Fibroblast of villous mesenchyme (primary cell): ENCODE measurements at places on chromosomes 5 and 9. TPM values are rescaled to one million over a fixed set of nuclear protein-coding genes. Genes with fewer than 3 reads are reported as not detected.

Gene RAPGEF6
- total RNA-seq: 15.8 and 21.6 TPM in 2 replicates

Gene RFESD
- 1.6 and 2.6 TPM in 2 replicates for total RNA-seq

Gene NSG2
- total RNA-seq: under 0.01 TPM in 1 of 2 replicates, not detected in the other

Gene KIAA0825
- 4.8 and 9.5 TPM in 2 replicates for total RNA-seq

Gene SLC25A2
- under 0.01 and 0.64 TPM in 2 replicates for total RNA-seq

Gene PAX5
- not detected in 2 replicates for total RNA-seq

Gene ORM2
- total RNA-seq: not detected in 2 replicates

Gene CD274
- total RNA-seq: 10.3 and 12.1 TPM in 2 replicates

Gene ABCA1
- total RNA-seq: 88.3 and 132 TPM in 2 replicates

Gene PLCXD3
- 0.32 and 0.43 TPM in 2 replicates for total RNA-seq

Gene ZFP37
- total RNA-seq: 1.6 and 2.6 TPM in 2 replicates

Gene FRRS1L
- total RNA-seq: under 0.01 TPM in 1 of 2 replicates, not detected in the other

Gene HEMGN
- not detected in 2 replicates for total RNA-seq

Gene FAM78A
- under 0.01 and 0.43 TPM in 2 replicates for total RNA-seq

Gene TMC1
- under 0.01 and 1.3 TPM in 2 replicates for total RNA-seq

Gene CYSRT1
- under 0.01 and 0.64 TPM in 2 replicates for total RNA-seq

Gene AQP3
- total RNA-seq: 0.86 and 0.97 TPM in 2 replicates

Gene LCN10
- total RNA-seq: under 0.01 TPM in 1 of 2 replicates, not detected in the other

Gene MRRF
- 26.4 and 29.4 TPM in 2 replicates for total RNA-seq
